NCI-H187 (cell line): ENCODE measurements at places on chromosomes 1 and 21.

- no peak for DNase-seq
Observed at GRCh38 chr21:35027563-35028450, 21.3 kb downstream of the RUNX1 start.

- no peak for DNase-seq
Observed at GRCh38 chr1:19957779-19958178, 21.6 kb downstream of the PLA2G2A start.

- DNase-seq = no peak
Observed at GRCh38 chr1:245407983-245408382, 253.2 kb downstream of the KIF26B start.

GRCh38 chr1:148362216-148362611, 120.9 kb downstream of the PPIAL4G start:
- DNase-seq = no peak

GRCh38 chr1:28326984-28327383, 1.9 kb upstream of the MED18 start:
- no peak for DNase-seq

GRCh38 chr1:226373376-226373775, 34.5 kb downstream of the PARP1 start:
- no peak for DNase-seq
